ENCODE measurements at places on chromosomes 16 and 17.

DNA sequence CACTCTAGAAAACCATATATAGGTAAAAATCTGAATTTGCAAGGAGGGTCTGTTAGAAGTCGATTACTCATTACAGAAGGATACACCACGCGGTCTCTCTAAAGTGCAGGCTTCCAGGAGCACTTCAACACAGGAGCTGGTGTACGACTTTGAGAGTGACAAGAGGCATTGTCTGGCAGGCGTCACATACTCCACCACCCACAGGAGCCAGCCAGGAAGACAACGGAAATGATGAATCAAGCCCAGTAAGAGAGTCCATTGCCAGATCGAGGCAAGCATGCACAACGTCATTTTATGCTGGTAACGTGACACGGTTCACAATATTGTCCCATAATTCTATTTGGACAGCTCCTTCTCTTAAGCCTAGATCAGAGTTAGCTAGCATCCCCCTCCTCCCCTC is 15.0 kb upstream of the CACNG4 start:
- DNase-seq = no peak

DNA sequence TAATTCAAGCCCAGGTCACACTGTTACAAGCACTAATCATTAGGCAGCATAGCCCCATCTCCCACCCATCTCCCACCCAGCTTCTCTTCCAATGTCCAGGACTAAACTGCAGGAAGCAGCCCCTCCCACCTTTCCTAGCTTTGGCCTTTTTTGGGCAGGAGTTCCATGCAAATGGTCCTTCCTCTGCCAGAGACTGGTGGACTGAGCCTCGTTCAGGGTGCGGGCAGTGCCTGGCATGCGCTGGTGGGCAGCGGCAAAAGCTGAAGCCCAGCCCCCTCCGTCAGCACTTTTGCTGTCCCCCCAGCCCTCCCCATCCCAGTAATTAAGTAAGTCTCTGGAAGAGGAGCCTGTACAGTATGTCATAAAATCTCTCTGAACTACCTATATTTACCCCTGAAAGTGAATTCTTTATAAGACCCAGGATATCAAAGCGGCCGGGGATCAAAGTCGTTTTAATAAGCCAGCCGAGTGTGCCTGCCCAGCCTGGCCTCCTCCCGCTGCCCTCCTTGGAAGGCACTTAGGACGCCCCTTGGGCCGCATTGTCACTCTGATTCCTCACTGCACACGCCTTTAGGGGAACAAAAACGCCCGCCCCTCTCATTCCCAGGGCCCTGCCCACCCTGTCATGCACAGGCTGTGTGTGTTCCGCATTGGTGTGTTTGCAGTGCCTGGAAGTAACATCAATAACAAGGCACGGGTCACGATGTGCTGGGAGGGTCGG is 109.9 kb downstream of the IRX5 start:
- no peak for DNase-seq

GRCh38 chr17:43439041-43439440 is 40.2 kb downstream of the ARL4D start:
- DNase-seq = no peak

DNA sequence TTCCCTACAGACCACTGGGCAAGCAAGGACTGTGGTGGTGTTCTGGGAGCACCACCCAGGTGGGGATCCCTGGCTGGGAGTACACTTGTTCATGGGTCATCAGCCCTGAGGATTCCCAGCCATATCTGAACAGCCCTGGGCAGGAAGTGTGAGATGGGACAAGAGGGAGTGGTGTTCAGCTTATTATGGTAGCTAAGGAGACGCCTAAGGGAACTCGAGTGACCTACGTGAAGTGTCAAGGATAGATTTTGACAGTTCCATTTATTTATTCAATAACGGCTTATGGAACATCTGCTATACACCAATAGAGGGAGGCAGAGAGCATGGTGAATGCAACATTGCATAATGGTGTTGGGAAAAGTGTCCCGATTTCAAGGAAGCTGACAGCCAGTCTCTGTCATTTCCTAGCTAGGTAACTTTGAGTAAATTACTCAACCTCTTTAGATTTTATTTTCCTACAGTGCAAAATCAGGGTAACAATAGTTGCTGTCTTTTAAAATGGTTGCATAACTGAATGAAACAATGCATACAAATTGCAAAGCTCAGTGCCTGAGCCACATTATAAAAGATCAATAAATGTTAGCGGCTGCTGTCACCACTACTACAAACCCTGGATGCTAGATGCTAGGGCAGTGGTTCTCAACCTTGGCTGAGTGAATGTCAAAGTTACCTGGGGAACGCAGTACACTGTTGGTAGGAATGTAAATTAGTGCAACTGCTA is 534.1 kb downstream of the GRIN2A start:
- peak; percentile 24 for DNase-seq
